Liver (tissue), 10 donors: ENCODE measurements at places on chromosomes 12 and 14. TPM values are rescaled to one million over a fixed set of nuclear protein-coding genes. Genes with fewer than 3 reads are reported as not detected.

GRCh38 chr12:37546901-37547475, 769.6 kb upstream of the ALG10B start:
- no peaks in the 10 kb centered on the region for H3K36me3 ChIP-seq
- H3K4me3 ChIP-seq = no peak overlapping the region
- no peaks in the 10 kb centered on the region for H3K4me1 ChIP-seq
- no peak overlapping the region for H3K27ac ChIP-seq
- H3K27me3 ChIP-seq = no peaks in the 10 kb centered on the region

- H3K27ac ChIP-seq = no peak overlapping the region
- no peak for DNase-seq
- no peaks in the 10 kb centered on the region for H3K27me3 ChIP-seq
- no peak overlapping the region for H3K4me3 ChIP-seq
Observed at GRCh38 chr12:109266106-109266879, 42.8 kb downstream of the FOXN4 start.

The MAP1LC3B2 gene
- total RNA-seq = not detected

- DNase-seq = no peak
- no peaks in the 10 kb centered on the region for H3K4me1 ChIP-seq
Observed at GRCh38 chr14:58607131-58607951, 30.4 kb upstream of the DACT1 start.

GRCh38 chr12:94571556-94571955, 78.8 kb downstream of the TMCC3 start:
- peaks cover 2% of the 10 kb centered on the region for H3K36me3 ChIP-seq
- H3K27ac ChIP-seq = no peak overlapping the region
- peaks cover 9% of the 10 kb centered on the region for H3K4me1 ChIP-seq
- no peak overlapping the region for H3K4me3 ChIP-seq
- no peaks in the 10 kb centered on the region for H3K27me3 ChIP-seq
- peak; percentile 71 for DNase-seq

- H3K27ac ChIP-seq = no peak overlapping the region
- H3K4me3 ChIP-seq = no peak overlapping the region
- H3K27me3 ChIP-seq = no peaks in the 10 kb centered on the region
- H3K4me1 ChIP-seq = no peaks in the 10 kb centered on the region
- no peak for DNase-seq
Observed at GRCh38 chr12:50195832-50196231, 28.7 kb upstream of the CERS5 start.

The DTX1 gene
- 16.6 TPM for total RNA-seq

The KRT3 gene
- total RNA-seq = not detected

DNA sequence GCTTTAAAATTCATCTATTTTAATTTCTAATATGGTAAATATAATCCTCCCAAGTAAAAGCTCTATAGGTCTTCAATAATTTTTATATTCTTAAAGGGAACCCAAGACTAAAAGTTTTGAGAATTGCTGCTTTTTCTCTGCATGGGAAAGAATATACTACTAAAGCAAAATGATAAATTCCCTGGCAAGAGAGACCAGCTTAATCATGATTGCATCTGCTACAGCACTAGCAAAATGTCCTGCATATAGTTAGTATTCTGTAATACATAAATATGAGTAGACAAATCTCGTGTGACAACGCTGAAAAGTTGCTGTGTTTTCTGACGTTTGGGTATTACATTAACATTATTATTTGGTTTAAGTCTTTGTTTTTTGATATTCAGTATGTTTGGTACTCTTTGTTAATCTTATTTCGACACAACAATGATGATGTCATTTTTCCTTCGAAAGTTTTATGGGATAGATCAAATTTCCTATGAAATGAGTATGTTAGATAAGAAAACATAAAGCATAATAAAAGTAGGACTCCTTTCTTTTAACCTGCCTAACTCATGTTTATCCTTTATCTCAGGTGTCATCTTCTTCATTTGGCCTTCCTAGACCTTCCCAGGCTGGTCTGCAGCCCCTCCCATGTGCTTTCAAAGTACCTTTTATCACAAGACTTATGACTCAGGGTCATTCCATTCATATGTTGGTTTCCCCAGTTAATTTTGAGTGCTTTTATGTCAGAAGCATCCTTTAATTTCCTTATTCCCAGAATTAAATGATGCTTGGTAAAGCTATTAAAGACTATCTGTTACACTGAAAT, 321.9 kb downstream of the RAD51B start:
- H3K4me1 ChIP-seq = no peaks in the 10 kb centered on the region
- H3K27me3 ChIP-seq = no peaks in the 10 kb centered on the region
- H3K4me3 ChIP-seq = no peak overlapping the region
- no peak for DNase-seq
- H3K36me3 ChIP-seq = no peaks in the 10 kb centered on the region
- H3K27ac ChIP-seq = no peak overlapping the region

The IKZF4 gene
- total RNA-seq = 0.47 TPM

The CDK17 gene
- total RNA-seq = 24.7 TPM

- peaks cover 4% of the 10 kb centered on the region for H3K4me1 ChIP-seq
- H3K27me3 ChIP-seq = no peaks in the 10 kb centered on the region
- no peak overlapping the region for H3K4me3 ChIP-seq
- no peaks in the 10 kb centered on the region for H3K36me3 ChIP-seq
- no peak for DNase-seq
Observed at GRCh38 chr14:105056303-105056831, 8.9 kb downstream of the GPR132 start.

DNA sequence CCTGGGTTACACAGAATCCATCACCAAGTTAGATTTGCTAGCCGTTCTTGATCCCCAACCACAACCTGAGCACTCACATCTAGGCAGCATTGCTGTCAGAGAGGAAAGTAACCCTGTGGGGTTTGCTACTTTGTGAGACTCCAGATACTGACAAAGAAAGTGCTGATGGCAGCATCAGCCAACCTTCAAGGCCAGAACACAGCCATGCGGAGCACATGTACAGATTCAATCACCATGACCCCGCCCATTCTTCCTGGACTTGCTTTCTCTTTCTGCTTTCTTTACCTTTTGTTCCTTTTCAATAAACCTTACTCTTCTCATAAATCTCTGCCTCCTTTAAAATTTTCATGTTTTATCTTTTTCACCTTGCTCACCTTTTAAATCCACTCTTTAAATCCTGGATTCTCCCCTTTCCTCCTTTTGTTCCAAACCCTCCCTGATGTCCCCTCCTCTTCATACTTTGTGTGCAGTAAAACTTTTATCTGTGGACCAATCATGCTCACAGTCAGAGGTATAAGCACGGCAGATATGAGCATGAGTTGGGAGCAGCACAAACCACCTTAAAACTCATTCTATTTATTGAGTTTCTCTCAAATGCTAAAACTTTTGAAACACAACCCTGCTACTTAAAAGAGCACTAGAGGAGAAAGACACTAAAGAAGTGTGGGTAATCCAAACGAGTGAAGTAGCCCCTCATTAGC, 21.9 kb upstream of the CERS5 start:
- no peaks in the 10 kb centered on the region for H3K36me3 ChIP-seq
- DNase-seq = no peak
- H3K27me3 ChIP-seq = no peaks in the 10 kb centered on the region

The NXPH4 gene
- not detected for total RNA-seq

- H3K4me3 ChIP-seq = no peak overlapping the region
- no peak for DNase-seq
- no peaks in the 10 kb centered on the region for H3K27me3 ChIP-seq
- no peak overlapping the region for H3K27ac ChIP-seq
- H3K4me1 ChIP-seq = no peaks in the 10 kb centered on the region
Observed at GRCh38 chr12:39763890-39764169, 144.2 kb upstream of the ABCD2 start.

- no peak for DNase-seq
- H3K27me3 ChIP-seq = no peaks in the 10 kb centered on the region
- no peaks in the 10 kb centered on the region for H3K36me3 ChIP-seq
- H3K27ac ChIP-seq = no peak overlapping the region
- no peaks in the 10 kb centered on the region for H3K4me1 ChIP-seq
Observed at GRCh38 chr14:81385886-81386285, 14.2 kb downstream of the STON2 start.

GRCh38 chr14:81669308-81669707, 135.7 kb upstream of the SEL1L start:
- no peaks in the 10 kb centered on the region for H3K4me1 ChIP-seq
- no peak overlapping the region for H3K4me3 ChIP-seq
- H3K27me3 ChIP-seq = no peaks in the 10 kb centered on the region
- no peaks in the 10 kb centered on the region for H3K36me3 ChIP-seq
- H3K27ac ChIP-seq = no peak overlapping the region
- DNase-seq = no peak

DNA sequence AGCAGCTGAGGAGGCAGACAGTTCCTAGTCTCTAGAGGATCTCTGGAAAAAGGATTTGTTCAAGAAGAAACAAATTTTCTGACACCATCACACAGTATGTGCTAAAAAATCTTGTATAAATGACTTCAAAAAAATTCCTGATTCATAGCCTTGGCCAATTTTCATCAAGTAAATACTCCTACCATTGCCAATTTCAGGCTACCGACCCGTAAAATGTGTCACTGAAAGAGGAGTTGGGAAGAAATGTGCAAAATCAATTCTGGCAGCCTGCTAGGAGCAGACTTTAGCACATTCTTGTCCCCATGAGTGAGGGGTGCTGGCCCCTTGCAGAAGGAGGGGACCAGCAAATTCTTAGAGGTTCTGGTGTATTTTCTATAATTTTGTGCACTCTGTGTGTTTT, 109.4 kb downstream of the TMEM30B start:
- no peaks in the 10 kb centered on the region for H3K36me3 ChIP-seq
- no peak overlapping the region for H3K27ac ChIP-seq
- no peaks in the 10 kb centered on the region for H3K27me3 ChIP-seq
- DNase-seq = no peak
- H3K4me3 ChIP-seq = no peak overlapping the region
- H3K4me1 ChIP-seq = no peaks in the 10 kb centered on the region

The NYNRIN gene
- total RNA-seq = 2.5 TPM

DNA sequence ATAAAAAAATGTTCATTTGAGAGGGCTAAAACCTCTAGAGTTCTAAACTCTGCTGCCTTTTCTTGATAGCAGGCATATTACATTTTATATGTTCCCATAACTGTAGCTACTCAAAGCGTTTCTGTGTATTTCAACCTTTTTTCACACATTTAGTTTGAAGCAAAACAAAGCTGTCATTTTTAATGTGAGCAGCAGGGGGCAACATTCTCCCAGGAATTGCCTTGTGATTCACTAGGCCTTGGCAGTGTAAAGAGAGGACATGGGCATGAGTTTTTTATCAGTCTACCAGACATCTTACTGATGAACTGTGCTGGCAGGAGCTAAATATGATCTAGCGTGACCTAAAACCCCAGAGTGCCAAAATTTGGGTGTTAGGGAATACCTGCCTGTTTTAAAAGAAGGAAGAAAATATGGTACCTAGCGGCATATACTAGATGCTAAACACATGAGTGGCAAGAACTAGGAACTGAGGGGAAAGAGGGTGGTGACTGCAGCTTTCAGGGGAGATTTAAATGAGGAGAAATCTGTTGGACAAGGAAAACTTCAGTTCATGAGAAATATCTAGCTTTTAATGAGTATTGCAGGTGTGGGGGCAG, 65.3 kb downstream of the IFT43 start:
- no peak overlapping the region for H3K27ac ChIP-seq
- H3K36me3 ChIP-seq = no peaks in the 10 kb centered on the region
- no peaks in the 10 kb centered on the region for H3K4me1 ChIP-seq
- no peaks in the 10 kb centered on the region for H3K27me3 ChIP-seq
- peak; percentile 64 for DNase-seq

DNA sequence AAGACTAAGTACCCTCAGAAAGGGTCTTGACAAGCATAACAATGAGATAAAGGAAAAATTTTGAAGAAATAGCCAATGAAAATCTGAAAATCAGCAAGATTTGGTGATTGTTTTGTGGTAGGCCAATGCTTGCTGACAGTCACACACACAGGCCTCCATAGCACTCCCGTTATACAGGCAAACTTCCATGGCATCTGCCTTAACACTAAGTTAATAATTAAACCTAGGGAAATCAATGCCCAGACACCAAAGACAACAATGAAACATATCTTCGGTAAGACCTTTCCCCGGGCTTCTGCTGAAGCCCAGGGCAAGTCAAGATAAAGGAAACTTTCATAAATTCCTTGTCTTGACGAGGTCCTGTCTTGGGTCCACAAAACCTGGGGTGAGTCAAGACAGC, 18.6 kb upstream of the RERGL start:
- H3K27me3 ChIP-seq = no peaks in the 10 kb centered on the region
- no peak overlapping the region for H3K4me3 ChIP-seq
- peaks cover 11% of the 10 kb centered on the region for H3K4me1 ChIP-seq
- H3K27ac ChIP-seq = no peak overlapping the region
- no peak for DNase-seq
- no peaks in the 10 kb centered on the region for H3K36me3 ChIP-seq

DNA sequence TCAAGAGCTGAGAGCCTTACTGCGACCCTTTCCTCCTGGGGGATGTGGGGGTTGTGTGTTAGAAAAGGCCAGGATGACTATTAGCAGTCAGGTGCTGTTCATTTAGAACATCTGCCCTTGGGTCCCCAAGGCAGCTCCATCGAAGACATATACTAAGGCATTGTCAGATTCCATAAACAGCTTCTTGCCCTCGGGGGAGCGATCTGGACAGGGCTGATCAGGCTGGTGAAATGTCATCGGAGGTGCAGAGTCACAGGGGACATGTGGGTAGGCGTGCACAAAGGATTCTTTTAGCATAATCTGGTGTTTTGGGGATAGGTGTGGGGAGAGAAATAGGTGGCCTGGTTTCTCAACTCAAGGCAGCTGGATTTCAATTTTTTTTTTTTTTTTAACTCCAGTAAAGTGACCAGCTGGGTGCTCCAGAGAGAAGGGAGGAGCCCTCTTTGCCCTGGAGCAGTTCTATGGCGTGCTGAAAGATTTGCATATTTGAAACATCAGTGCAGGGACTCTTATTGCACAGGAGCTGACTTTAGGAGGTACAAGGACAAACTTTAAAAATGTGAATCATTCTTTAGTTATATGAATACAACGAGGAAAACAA, 160.1 kb downstream of the SUDS3 start:
- no peak for DNase-seq
- no peak overlapping the region for H3K27ac ChIP-seq
- H3K4me3 ChIP-seq = no peak overlapping the region
- H3K36me3 ChIP-seq = no peaks in the 10 kb centered on the region

- no peak for DNase-seq
- H3K27me3 ChIP-seq = no peaks in the 10 kb centered on the region
- H3K36me3 ChIP-seq = no peaks in the 10 kb centered on the region
- H3K4me3 ChIP-seq = no peak overlapping the region
- H3K27ac ChIP-seq = no peak overlapping the region
Observed at GRCh38 chr14:100915560-100915959, 12.0 kb upstream of the RTL1 start.
